ENCODE measurements at places on chromosomes 1 and 21. TPM values are rescaled to one million over a fixed set of nuclear protein-coding genes. Genes with fewer than 3 reads are reported as not detected.

Gene TAS1R1
- 0.14 TPM for total RNA-seq

Gene RPS8
- total RNA-seq = 1,308 TPM

Gene CEP104
- 62.0 TPM for total RNA-seq

Gene FBLIM1
- 268 TPM for total RNA-seq

GRCh38 chr1:31036749-31037500 is 28.6 kb downstream of the PUM1 start:
- DNase-seq = no peak

DNA sequence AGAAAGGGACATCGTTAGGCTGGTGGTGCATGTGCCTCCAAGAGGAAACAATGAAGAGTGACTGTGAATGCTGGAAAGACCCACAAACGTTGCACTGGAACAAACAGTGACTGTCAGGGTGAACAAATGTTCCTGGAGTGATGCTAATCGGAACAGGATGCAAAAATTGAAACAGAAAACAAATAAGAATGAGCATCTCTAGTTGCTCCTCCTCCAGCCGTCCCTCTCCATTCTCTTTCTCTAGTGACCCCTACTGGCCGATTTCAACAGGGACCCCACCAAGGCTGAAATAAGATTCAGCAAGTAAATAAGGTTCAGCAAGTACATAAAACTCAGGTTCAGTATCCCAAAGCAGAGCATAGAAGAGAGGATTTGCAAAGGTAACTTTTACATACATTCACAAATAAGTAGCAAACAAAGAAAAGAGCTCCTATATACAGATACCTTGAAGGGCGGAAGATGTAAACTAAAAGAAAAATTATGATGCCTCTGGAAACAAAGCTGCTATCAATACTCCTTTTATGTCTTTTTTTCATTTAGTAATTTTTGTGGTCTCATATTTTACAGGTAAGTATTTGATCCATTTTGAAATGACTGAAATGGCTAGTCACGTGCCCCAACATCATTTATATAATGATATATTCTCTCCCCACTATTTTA is 836.1 kb upstream of the ADAMTS5 start:
- DNase-seq = peak; percentile 75

- DNase-seq = no peak
Measured at GRCh38 chr21:44497703-44498126, 42.3 kb downstream of the KRTAP10-1 start.

- DNase-seq = no peak
Measured at GRCh38 chr1:31772669-31773248, 8.6 kb upstream of the ADGRB2 start.

DNA sequence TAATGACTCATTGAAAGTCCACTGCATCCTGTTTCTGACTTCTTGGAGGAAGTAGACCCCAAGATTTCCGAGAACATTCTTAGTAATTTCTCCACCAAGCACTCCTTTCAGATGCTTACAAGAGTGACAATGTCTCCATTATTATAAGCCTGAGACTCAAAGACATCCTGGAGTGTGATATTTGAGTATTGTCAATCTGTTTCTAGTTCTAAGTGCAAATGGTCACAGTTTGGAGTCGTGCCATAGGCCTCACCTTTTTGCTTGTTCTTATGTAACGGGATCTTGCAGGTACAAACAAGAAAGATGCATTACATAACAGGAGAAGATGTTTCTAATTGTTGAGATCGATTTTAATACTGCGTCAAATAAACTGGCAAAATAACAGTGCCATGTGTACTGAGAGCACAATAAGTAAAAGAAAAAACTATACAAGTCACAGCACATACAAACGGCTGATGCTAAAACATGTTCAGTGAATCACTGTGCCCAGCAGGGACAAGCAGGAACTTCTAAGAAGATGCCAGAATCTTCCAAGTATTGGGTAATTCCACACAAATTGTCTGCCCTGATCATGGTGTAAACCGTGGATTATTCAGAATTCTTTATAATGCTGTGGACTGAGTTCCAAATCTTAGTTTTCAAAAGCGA is 54.1 kb downstream of the CD2 start:
- DNase-seq = no peak

- peak; percentile 78 for DNase-seq
Measured at GRCh38 chr1:15153842-15154479, 414 bp downstream of the TMEM51 start.

DNA sequence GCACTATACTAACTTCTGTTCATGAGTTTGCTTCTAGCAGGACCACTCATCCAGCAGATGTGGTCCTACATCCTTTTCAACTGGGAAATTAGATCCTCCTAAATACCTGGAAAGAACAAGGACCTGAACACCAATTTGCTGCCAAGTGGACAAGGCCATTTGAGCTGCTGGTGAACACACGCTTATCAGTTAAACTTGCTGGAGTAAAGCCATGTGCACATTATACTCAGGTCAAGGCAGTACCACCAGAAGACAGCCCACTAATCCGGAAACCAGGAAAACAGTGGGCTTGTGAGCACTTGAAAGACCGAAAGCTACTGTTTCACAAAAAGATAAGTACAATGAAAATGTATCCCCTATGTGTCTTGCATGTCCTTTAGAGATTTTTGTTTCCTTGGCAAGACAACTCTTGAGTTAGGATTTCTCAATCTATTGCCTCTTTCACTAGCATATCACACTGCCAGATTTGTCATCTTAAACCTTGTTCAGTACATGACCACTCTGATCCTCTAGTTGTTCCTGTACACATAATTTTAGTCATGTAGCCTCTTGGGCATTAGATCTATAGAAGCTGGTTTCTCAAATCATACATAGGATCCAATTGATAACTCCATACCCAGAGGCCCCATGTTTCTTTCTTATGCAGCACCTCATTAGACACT is 4.5 kb upstream of the REN start:
- no peak for DNase-seq

DNA sequence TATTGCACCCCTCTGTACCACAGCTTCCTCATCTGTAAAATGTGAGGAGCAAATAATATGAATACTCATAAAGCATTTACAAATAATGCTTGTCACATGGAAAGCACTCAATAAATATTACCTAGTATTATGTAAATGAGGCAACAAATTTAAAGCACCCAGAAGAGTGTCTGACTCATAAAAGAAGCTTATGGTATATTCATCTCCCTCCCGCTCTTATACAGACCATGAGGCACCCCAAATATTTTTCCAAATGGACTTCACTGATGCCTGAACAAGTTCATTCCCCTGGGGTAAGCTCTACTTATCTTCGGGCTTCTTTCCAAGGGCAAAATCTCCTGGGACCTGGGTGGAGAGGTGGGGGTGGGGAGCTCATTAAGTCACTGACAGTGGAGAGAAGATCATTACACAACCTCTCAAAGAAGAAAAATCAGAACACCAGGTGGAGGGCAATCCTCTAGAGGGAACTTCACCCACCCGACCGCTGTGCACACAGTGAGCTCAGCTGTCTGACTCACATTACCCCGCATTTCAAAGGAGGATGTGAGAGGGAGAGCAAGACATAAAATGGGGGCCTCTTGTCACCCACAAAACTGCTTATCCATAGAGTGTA is 166.2 kb downstream of the ASTN1 start:
- DNase-seq = no peak

DNA sequence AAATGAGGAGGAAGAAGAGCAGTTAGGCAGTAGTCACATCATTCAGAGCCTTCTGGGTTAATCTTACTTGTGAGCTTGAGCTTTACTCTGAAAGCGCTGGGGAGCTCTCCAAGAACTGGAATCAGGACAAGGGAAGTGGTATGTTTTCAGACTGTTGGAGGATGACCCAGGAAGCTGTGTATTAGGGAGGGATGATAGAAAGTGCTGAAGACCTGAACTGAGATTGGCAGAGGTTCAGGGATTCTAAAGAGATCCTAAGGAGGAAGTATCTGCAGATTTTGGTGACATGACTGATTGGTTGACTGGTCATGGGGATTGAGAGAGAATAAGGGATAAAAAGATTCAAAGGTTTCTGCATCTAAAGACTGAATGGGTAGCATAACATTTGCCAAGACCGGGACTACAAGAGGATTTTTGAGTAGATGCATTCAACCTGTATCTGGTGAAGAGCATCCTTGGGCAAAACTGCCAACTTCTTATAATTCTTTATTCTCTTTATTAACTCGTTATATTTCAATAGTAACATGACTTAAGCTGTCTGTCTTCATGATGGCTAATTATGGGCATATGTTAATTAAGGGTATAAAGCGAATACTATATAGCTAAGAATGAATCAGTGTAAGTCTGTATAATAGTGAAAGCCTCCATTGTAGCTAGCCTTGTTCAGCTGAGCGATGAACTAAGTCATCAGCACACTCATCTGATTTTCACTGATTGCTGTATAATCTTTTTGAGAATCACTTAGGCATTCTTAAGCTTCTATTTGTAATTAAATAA is 41.8 kb downstream of the XCL1 start:
- DNase-seq = no peak

GRCh38 chr1:59218521-59219236 is 78.2 kb upstream of the FGGY start:
- no peak for DNase-seq

GRCh38 chr1:155646307-155646706 is 36.3 kb downstream of the MSTO1 start:
- DNase-seq = no peak

DNA sequence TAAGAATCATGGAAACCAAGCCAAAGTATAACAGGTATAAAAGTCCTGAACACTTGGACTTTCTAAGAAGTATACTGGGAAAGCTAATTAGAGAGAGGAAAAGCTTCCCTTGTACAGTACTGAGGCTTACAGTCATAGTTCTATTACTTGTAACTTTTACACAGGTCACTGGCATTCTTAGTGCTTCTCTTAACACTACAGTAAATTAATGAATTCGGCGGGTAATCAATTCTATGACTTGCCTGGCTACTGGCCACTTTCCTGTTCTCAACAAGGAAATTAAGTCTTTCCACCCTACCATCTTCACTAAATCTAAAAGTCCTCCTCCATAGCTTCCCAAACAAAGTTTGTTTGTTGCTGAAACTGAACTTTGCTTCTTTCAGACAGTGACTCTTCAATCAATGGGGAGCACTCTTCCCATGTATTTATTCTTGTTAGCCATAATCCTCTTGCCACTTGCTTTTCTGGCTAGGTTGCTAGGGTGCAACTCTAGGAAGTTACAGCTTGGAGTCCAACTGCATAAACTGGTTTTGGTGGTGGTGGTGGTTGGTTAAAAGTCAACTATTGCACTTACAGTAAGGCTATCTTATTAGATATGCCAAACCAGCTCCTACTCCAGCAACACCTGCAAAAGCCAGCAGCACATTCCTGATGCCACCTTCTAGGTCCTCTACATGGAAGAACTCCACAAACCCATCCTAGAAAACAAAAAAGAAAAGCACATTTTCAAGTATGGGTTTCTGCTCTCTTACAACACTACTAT is 2.4 kb downstream of the MCL1 start:
- DNase-seq = no peak

DNA sequence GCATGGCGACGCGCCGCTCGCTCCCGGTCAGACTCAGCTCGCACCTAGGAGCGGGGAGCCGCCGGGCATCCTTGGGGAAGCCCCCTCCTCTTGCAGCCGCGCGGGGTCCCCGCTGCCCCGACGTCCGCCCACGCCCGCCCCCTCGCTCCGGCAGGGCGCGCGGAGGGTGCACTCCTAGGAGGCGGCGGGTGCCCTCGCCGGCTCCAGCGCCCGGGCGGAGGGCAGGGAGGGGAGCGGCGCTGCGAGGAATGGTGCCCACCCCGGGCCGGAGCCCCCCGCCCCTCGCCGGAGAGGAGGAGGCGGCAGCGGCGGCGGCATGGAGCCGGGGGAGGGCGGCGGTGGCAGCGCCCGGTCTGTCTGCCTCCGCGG is 488 bp downstream of the FAM78B start:
- no peak for DNase-seq
